Omental fat pad (tissue), 4 donors: ENCODE measurements at places on chromosomes 4 and X.

DNA sequence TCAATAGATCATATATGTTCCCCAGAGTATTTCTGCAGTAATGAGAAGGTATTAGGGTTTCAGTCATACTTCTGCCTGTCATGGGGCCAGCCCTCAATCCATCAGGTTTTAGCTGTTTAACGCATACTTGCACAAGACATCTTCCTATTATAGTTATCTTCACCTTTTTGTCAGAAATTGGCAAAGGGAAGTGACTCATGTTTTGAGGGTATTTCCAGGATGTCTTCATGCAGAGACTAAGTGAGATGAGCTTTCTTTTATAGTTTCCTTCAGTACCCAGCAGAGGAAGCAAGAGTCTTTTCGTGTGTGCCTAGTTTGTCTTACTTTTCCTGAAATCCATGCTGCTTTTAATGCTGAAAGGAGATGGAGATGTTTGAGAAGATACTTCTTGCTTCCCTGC is 9.5 kb downstream of the CSTF2 start:
- DNase-seq: no peak

DNA sequence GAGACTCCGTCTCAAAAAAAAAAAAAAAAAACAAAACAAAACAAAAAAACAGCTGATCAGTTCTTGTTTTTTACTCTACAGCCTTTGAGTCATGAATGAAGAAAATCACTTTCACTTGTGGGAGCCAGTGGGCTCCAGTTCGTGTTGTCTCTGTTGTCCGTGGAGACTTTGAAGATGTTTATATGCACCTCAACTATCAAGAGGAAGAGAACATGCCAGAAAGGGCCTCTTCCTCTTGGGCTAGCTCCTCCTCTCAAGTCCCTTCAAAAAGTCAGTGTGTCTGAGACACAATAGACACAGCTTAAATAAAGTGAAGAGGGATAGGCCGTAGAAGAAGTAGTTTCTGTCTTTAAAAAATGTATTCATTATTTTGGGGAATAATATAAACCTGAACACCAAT is 182.7 kb downstream of the KDR start:
- DNase-seq: no peak

- no peak for DNase-seq
These were observed 95.7 kb downstream of the PSAPL1 start for GRCh38 chr4:7338876-7339623.

- no peak for DNase-seq
These were observed 57.1 kb downstream of the ADD1 start for GRCh38 chr4:2900741-2901140.

GRCh38 chr4:99915449-99915848 is 21.2 kb upstream of the LAMTOR3 start:
- DNase-seq: no peak

DNA sequence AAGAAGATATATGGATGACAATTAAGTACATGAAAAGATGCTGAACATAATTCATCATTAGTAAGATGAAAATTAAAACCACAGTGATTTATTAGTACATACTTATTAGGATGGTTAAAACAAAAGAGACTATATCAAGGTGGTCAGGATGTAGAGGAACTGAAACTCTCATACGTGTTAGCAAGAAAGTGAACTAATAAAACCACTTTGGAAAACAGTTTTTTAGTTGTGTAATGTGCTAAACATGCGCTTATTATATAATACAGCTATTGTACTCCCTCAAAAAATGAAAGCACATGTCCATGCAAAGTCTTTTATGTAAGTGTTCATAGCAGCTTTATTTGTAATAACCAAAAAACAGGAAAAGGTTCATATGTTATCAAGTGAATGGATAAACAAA is 89.9 kb upstream of the KCTD8 start:
- DNase-seq: no peak

DNA sequence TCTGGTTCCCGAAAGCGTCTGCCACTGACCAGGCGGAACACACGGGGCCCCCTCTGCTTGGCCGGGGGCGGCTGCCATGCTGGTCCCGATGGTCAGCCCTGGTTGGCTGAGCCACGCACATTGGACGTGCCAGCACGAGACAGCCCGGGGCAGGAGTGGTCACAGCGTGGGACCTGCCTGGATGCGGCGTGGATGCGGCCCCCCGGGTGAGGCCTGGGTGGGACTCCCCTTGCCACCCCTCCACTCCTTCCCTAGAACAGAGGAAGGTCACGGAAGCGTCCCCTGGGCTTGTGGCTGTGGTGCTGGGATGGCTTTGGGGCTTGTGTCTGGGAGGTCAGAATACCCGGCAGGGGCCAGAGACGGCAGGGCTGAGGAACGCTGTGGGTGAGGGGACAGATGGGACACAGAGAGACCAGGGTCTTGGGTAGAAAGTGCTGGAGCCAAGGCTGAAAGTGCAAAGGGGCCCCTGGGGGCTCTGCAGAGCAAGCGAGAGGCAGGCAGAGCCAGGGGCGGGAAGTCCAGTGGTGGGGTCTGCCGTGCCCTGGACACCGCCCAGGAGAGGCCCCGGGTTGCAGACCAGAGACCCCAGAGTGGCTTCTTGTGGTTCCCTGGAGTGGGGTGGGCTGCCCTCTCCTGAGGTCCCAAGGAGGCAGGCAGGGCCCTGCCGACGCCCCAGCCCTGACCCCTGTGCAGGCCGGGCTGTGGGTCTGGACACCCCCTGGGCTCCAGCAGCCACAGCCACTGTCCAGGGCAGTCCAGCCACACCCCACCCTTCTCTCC is 8.6 kb upstream of the CPLX1 start:
- no peak for DNase-seq

- no peak for DNase-seq
These were observed 10.8 kb upstream of the PPARGC1A start for GRCh38 chr4:23900636-23901035.

- no peak for DNase-seq
These were observed 89.6 kb downstream of the SHROOM2 start for GRCh38 chrX:9875801-9876200.

DNA sequence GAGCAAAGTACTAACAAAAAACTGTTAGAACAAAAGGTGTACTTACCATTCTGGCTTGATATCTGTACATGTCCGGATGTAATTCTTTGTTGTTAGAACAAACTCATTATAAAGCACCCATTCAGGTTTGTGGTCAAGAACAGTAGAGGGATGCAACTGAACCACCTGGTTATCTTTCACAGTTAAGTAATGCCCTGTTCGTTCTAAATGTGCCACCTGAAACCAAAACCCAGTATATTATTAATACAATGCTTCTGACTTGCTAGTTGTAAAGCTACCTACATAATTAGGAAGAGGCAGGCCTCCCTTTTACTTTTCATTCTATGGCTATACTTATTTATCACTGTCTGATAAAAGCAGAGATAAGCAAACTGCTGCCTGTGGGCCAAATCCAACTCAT is 54.8 kb downstream of the DHX15 start:
- DNase-seq: no peak
